ENCODE measurements at places on chromosomes 3 and 15. TPM values are rescaled to one million over a fixed set of nuclear protein-coding genes. Genes with fewer than 3 reads are reported as not detected.

The GOLGA8S gene
- not detected for polyA plus RNA-seq

The MBNL1 gene
- 81.7 TPM for polyA plus RNA-seq

The TRAT1 gene
- not detected for polyA plus RNA-seq

The ATRIP gene
- 4.2 TPM for polyA plus RNA-seq

The TLR9 gene
- 0.11 TPM for polyA plus RNA-seq

Measured in GM23248 (cell line).